Activated naive CD4-positive, alpha-beta T cell treated with anti-CD3 and anti-CD28 coated beads for 36 hours (primary cell): ENCODE measurements at places on chromosomes 11 and 22. TPM values are rescaled to one million over a fixed set of nuclear protein-coding genes. Genes with fewer than 3 reads are reported as not detected.

- DNase-seq: no peak
Observed at GRCh38 chr11:131185915-131186314, 184.5 kb upstream of the NTM start.

- peak; percentile 49 for DNase-seq
Observed at GRCh38 chr11:66467756-66468155, 1.1 kb downstream of the PELI3 start.

DNA sequence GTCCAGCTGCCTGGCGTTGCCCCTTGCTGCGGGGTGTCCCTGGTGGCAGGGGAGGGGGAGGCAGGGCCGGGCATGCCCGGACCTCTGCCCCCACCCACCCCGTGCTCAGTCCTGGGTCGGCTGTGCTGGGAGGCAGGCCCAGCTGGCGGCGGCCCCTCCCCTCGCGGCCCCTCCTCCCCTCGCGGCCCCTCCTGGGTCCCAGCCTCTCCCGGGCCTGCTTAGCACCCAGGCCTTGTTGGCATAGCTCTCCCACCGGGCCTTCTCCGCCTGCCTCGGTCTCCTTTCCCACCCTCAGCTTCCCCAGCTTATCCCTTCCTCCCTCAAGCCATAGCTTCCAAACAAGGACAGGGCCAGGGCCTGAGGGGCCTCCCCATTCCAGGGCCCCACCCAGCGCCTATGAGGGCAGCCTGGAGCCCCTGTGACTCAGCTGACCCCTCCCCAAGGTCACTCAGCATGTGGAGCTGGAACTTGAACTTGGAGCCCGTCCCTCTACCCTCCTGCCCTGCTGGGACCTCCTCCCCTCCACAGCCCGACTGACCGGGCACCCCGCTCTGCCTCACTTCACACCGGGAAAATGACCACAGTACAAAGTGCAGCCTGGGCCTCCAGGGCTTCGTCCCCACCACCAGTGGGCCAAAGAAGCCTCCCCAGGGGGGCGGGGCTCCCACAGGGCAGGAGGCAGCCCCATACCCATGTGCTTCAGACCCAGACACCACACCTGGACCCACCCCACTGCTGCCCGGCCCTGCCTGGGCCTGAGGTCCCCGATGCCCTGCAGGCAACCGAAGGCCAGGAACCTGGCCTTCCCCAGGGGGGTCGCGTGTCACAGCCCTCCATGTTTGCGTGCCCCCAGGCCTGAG, 1.2 kb downstream of the EPS8L2 start:
- DNase-seq: no peak

- DNase-seq: peak; percentile 76
Observed at GRCh38 chr22:40400159-40400558, 29.8 kb downstream of the SGSM3 start.

DNA sequence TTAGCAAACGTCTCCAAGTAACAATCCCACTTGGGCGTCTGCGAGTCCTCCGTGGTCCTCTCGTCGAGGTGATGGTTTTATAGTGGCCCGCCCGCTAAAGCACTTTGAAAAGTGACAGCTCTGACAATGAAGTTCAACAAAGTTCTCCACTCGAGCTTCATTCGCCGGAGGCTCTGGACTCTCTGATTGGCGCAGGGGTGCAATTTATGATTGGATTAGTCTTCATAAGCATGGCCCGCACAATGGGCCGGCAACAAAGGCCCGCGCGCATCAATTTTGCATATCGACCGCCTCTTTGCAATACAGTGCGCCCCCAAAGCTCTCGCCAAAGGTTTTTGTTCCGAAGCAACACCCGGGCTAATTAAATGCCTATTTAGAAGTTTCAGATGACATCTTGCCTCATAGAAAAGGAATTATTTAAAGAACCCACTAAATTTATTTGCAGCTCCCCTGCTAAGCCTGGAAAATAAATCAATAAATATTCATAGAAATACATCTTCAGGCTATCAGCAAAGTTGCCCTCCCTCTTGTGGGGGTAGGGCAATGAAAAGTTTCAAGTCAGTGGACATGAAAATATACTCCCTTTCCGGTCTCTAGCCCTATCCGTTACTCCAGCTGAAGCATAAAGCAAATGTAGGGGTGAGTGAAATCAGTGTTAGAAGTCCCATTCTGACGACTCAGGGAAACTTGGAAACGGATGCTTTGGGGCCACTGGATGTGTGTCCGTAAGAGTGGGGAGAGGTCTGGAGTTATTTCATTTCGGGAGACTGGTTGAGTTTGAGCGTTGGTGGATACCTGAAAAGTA, at the start of gene DBX1:
TSS of gene DBX1 (minus strand) at position 51 of the 805 bp plus-strand sequence. CDS start 151 bp downstream, outside the sequence.
- no peak for DNase-seq

- no peak for DNase-seq
Observed at GRCh38 chr22:22871536-22872278, 15.9 kb upstream of the IGLL5 start.

DNA sequence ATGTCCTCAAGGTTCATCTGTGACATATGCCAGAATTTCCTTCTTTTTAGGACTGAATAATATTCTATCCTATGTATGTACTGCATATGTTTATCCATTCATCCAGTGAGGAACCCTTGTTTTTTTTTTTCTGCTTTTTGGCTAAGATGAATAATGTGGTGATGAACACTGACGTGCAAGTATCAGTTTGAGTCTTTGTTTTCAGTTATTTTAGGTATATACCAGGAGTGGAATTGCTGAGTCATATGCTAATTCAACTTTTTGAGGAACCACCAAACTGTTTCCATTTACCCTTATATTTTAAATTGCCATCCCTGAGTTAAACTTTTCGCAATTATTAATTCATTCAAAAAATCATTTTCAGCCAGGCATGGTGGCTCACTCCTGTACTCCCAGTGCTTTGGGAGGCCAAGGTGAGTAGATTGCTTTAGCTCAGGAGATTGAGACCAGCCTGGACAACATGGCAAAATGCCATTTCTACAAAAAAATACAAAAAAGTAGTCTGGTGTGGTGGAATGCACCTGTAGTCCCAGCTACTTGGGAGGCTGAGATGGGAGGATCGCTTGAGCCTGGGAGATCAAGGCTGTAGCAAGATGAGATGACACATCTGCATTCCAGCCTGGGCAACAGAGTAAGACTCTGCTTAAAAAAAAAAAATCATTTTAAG, 64.2 kb downstream of the MICAL2 start:
- DNase-seq: no peak

DNA sequence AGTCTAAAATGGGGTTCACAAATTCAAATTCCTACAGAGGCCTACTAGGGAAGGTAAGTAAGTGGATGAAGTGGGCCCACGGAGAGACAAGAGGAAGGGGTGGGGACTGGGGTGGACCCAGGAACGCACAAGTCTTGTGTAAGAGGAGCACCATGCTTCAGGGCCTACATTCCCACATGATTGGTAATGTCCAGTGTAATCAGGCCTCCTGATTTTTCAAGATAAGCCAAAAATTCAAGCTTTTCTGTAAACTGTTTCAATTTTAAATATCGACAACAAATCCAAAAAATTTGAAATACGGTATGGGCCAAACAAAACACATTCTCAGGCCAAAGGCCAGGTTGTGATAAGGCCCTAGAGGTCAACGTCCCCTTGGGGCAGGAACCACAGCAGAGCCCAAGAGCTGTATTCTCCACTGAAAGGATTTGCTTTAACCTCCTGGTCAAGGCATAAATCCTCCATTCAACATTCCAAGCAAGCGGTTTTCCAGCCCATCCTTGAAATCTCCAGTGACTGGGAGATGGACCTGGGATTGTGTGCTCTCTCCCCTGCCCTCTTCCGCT, 116.4 kb downstream of the TRIM29 start:
- no peak for DNase-seq

- DNase-seq: no peak
Observed at GRCh38 chr11:100890789-100891188, 203.7 kb downstream of the ARHGAP42 start.

DNA sequence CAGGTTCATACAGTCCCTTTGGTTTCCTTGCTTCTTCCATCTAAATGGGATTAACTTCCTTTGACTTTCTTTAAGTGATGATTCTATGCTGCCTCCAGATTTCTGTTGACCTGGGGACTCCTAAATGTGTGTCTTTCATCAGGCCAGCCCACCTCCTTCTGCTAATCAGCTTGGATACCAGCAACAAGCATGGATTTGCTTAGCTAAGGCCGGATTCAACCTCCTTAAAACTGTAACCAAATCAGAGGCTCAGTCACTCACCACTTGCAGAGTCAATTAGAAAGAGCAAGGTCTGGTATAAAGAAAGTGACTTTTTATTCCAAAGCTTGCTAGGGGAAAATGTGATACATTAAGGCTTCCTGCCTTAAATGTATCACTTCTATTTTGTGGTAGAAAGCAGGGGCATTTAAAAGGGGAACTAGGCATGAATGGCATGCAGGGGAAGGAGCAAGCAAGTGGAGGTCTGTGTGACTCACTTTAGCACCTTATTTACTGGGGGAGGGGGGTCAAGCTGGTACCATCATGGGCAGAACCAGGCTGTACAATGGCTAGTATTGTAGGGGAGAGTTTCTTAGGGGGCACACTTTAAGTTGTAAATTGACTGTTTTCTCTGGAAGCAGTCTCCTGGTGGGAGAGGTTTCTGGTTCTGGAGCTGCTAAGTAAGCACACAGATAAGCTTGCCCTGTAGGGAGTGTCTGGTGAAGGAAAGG, 239.0 kb upstream of the PDGFD start:
- no peak for DNase-seq

DNA sequence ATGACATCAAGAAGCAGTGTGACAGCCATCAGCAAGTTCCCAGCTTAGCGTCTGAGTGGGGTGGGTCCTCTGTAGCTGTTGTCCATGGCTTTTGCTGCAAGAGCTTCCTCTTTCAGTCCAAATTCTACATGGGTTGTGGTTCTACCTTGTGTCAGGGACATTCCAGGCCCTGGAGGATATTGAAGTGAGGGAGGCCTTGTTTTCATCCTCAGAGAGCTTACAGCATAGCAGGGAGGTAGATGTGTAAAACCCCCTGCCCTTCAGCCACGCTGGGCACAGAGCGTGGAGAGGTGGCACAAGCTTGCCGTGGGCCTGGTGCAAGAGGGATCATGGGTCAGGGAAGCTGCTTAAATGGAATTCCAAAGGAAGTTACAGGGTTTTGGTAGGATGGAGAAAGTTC, 93.9 kb downstream of the GRIK4 start:
- no peak for DNase-seq

DNA sequence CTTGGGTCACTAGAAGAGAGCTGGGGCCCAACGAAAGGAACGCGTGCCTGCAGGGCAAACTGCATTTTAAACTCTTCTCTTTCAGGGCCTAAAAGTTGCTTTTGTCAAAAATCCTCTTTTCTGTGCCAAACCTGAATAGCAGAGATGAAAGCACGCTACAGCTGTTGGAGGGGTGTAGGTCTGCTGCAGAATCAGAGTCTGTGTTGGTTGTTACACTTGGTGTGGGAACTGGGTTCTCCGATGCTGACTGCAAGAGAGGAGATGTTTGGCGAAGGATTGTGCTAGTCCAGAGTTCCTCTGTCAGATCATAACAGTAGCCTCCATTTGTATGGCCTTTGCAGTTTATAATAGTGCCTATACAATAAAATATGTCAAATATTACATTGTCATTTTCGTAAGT, 41.8 kb downstream of the BARX2 start:
- no peak for DNase-seq

DNA sequence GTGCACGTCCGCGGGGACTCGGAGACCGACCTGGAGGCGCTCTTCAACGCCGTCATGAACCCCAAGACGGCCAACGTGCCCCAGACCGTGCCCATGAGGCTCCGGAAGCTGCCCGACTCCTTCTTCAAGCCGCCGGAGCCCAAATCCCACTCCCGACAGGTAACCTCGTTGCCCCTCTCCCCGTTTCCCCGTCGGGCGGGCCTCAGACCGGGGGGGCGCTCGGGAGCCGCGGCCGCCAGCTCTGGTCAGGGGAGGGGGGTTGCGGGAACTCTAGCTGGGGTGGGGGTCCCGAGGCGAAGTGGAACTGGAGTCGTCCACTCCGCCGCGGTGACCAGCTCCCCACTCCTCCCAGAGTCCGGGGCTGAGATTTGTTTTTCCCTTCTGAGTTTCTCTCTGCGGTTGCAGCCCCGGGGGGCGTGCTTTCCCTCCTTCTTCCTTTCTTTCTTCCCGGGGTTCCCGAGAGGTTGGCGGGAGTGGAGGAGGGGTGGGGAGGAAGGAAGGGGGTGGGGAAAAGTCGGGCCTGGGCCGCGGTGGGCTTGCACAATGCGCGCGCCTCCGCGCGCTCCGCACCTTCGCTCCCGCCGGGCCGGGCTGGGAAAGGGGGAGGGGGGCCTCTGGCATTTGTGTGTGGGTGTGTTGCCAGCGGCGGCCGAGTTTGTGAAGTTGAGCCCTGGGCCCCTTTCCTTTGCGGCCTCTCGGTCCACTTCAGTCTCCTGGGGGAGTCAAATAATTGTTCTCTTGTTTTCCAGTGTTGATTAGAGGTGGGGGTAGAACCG, 952 bp downstream of the YAP1 start:
- peak; percentile 26 for DNase-seq

- no peak for DNase-seq
Observed at GRCh38 chr22:37741312-37741795, 44.5 kb downstream of the TRIOBP start.

- no peak for DNase-seq
Observed at GRCh38 chr11:92625894-92626293, 343.6 kb upstream of the MTNR1B start.

GRCh38 chr22:42773167-42773566, 52.5 kb upstream of the A4GALT start:
- DNase-seq: no peak

DNA sequence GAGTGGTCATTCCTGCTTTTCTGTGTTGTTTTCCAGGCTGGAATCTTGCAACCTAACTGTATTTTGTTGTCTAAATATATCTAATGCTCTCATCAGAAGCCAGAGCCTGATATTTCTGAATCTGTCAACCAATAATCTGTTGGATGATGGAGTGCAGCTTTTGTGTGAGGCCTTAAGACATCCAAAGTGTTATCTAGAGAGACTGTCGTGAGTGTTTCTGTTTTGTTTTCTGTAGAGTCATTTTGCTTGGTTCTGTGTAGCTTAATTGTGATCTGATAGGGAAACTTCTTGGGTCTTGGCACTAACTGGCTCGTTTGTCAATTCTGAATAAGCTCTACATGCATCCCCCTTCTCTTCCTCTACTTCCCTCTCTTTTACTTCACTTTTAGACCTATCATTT, 31.2 kb upstream of the RBMXL2 start:
- no peak for DNase-seq

GRCh38 chr11:66548041-66548440, 1.3 kb downstream of the ACTN3 start:
- no peak for DNase-seq

The SMTNL1 gene
- total RNA-seq: not detected

The CCDC73 gene
- total RNA-seq: not detected

The CHCHD10 gene
- total RNA-seq: 191 TPM

The LDHAL6A gene
- total RNA-seq: 0.19 TPM

The CYB5R2 gene
- 5.5 TPM for total RNA-seq

The KRTAP5-2 gene
- not detected for total RNA-seq

The C11orf86 gene
- not detected for total RNA-seq

The MS4A1 gene
- 0.36 TPM for total RNA-seq
